ENCODE measurements at places on chromosomes 12 and 14.
A peak's percentile ranks its signal among the peaks of the same experiment; 100 is the strongest.

DNA sequence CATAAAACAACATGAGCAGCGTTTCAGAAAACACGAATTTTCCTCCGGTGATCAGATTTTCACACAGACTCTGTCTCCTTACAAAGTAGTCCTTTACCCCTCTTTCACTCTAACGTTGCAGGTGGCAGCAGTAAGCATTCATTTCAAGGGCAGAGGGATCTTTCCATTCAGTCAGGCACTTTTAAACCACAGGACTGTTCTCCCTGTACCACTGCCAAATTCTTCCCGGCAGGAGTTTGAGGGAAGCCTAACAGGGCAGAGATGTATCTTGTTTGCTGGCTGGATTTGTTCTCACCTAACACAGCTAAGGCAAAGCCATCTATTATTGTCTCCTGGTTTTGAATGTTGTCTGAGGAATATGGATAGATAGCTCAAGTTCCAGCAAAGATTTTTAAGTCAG lies 1187.3 kb upstream of the SEL1L start:
- no peak for DNase-seq

GRCh38 chr12:96879301-96879700 lies 27.8 kb upstream of the NEDD1 start:
- no peak for DNase-seq

DNA sequence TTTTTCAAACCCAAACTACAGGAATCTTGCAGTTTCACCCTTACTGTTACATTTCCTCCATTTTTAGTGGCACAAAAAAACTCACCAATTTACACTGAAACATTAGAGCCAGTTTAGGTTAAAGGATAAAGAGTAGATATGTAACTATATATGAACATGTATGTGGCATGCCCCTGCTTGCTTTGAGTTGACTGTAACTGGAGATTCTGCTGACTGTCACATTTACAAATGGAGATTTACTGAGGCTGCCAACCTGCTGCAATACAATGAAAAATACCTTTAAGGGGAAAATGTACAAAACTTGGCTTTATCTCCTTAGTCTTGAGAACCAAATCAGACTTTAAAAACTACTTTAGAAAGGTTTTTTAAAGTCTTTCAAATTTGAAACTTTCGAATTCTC lies 28.3 kb downstream of the STON2 start:
- no peak for DNase-seq

GRCh38 chr14:72638021-72638420 lies 255.9 kb downstream of the DPF3 start:
- DNase-seq: no peak

GRCh38 chr14:77638771-77639171 lies 22.3 kb upstream of the SPTLC2 start:
- DNase-seq: no peak

- peak; percentile 33 for DNase-seq
Measured at GRCh38 chr14:44961151-44961553, 595 bp downstream of the KLHL28 start.

- no peak for DNase-seq
Measured at GRCh38 chr12:68065687-68066086, 76.4 kb downstream of the IFNG-AS1 start.

- no peak for DNase-seq
Measured at GRCh38 chr14:74261288-74261687, 22.0 kb downstream of the VSX2 start.

DNA sequence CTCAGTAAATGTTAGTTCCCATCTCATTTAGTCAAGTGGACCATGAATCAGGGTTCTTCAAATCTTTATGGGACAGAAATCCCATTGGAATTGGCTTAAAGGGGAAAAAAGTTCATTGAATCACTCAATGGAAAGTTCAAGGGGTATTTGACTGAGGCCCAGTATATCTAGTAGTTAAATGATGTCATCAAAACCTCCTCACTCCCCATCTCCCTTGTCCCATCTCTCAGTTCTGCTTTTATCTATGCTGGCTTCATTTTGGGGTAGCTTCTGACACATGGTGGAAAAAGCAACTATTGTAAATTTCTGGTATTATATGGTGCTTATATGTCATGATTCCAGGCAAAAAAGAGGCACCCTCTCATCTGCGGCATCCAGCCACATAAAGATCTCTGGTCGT lies 51.9 kb downstream of the DAAM1 start:
- DNase-seq: no peak

GRCh38 chr14:73242357-73242901 lies 5.1 kb downstream of the PAPLN start:
- no peak for DNase-seq

GRCh38 chr14:105388110-105388951 lies 10.0 kb upstream of the TEX22 start:
- DNase-seq: no peak

GRCh38 chr14:75025082-75025481 lies 22.4 kb downstream of the EIF2B2 start:
- no peak for DNase-seq

- DNase-seq: no peak
Measured at GRCh38 chr12:122028165-122028904, 6.7 kb downstream of the BCL7A start.

- no peak for DNase-seq
Measured at GRCh38 chr12:89951050-89951693, 242.5 kb upstream of the ATP2B1 start.

DNA sequence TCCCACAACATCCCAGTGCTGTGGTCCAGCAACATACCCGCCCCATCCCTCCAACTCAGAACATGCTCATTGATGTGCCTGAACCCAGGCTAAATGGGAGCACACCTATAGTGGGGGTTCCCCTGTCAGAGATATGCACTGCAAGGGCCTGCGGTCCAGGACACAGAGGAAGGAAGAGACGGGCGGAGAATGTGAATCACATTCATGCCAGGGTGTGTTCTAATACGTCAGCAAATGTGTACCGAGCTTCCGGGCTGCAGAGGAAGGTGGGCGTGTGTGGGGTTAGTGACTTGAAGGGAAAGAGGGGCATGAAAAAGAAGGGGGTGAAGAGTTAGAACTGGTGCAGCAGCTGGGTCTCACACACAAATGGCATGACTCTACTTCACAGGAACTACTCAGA lies 83.7 kb downstream of the DPF3 start:
- no peak for DNase-seq

DNA sequence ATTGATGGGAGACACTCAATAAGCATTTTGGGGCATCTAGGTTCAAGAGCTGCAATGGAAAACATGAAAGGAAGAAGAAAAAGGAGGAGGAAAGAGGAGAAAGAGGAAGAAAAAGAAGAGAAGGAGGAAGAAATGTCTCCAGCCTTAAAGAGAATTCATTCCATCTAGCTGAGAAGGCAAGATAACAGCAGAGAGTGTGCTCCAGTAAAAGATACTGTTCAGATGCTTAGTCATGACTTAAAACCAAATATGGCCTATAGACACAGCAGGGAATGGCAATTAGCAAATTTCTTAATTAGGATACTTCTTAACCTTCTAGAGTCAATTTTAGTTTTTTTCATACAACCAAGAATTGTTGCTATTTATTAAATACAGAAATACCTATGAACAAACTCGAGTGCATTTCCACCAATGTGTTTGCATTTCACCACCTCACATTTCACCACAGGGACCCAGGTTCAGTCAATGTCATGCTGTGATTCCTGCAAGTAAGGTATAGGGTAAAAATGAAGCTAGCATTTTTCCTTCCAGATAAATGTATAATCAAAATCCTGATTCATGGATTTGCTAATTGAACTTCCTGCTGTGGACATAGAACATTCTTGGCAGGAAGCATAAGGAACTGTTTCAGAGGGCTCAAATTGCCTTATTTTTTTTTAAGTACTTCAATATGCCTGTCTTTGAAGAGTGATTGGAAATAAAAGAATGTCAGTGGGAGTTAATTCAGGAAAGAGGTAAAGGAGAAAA lies 177.8 kb downstream of the RPS29 start:
- no peak for DNase-seq

DNA sequence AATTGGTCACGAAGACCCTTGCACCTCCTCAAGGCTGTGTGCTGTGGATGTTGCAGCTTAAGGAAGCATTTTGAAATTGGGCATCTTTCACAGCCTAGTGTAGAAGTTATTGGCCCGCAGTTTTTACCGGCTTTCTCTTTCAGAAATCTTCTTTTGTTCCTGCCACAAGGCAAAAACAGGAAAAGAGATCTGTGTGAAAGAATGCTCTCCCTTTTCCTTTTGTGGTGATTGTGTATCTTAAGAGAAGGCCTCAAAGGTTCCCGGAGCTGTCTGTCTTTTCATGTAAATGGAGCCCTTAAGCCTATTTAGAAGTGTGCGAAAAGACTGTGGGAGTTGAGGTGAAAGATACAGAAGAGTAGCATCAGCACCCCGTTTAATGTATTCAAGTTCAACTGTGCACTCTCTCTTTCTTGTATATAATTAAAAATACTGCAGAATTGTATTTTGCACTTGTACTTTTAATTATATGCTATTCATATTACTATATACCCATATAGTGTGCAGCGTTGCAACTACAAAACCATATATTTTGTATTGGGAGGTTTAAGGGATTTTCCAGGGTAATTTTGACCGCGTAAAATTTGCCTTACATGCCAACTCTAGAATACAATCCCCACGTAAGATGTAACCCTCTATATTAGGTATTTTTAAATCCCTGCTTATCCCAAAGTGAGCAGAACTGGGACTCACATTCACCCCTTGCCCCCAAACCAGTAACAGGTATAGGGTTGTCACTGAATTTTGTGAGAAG lies 441.7 kb downstream of the RAD51B start:
- DNase-seq: no peak

GRCh38 chr12:110888256-110888991 lies 32.0 kb downstream of the MYL2 start:
- DNase-seq: no peak

DNA sequence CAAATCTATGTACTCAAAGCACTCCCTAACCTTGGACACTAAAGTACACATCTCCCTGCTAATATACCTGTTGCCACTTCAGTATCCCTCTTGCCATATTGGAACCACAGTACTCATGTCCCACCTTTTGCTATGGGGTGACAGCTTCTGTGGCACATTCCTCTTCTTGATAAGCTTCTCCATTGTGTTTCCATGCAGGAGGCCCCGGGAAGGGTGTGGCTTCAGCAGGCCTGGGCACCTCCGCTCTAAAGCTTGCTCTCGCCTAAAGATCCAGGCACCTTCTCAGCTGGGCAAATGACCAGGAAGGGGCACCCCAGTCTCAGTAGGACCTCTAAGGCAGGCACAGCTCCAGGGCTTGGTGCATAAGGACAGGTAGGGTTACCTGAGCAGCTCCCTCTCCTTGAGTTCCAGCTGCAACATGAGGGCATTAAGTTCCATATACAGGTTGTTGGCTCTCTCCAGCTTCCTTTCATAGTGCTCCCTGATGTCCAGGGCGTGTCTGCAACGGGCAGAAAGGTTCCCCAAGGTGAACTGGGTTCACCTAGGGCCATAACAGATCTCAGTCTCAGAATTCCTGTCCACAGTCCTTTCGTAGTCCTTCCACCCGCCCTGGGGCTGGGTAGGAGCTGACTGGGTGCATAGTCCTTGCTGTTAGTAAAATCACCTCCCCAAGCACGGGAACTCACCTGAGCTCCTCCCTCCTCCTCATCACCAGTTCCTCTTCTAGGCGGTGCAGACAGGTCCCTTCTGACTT lies 15.9 kb downstream of the MAP3K12 start:
- no peak for DNase-seq

DNA sequence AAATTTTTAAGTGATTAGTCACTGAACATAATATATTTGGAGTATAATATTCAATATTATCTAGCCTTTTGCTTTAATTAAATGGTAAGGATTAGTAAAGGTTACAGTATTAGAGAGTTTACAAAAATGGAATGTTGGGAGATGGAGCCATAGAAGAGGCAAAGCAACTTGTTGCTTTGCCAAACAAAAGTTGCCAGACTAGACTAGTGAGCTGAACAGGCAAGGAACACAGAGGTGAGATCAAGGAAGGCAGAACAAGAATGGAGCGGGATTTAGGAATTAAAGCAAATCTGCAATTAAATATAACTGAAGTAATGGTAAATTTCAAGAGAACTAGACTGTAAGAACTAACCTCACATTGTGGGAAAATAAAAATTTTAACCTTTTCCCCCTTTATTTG lies 5.1 kb downstream of the ARF6 start:
- no peak for DNase-seq

GRCh38 chr12:89671469-89671868 lies 37.2 kb downstream of the ATP2B1 start:
- DNase-seq: no peak

- DNase-seq: no peak
Measured at GRCh38 chr14:38930022-38930421, 173.0 kb downstream of the SEC23A start.

DNA sequence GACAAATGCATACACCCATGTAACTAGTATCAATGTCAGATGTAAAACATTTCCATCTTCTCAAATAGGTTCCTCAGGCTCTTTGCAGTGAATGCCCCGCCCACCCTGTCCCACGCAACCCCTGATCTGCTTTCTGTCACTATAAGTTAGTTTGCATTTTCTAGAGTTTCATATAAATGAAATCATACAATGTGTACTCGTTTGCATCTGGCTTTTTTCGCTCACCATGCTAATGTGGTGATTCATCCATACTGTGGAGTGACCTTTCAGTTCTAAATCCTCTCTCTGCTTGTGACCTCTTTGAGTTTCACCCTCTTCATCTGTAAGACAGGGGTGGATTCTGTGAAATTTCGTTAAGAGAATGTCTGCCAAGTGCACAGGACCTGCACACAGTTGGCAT lies 30.6 kb upstream of the MSI1 start:
- no peak for DNase-seq

DNA sequence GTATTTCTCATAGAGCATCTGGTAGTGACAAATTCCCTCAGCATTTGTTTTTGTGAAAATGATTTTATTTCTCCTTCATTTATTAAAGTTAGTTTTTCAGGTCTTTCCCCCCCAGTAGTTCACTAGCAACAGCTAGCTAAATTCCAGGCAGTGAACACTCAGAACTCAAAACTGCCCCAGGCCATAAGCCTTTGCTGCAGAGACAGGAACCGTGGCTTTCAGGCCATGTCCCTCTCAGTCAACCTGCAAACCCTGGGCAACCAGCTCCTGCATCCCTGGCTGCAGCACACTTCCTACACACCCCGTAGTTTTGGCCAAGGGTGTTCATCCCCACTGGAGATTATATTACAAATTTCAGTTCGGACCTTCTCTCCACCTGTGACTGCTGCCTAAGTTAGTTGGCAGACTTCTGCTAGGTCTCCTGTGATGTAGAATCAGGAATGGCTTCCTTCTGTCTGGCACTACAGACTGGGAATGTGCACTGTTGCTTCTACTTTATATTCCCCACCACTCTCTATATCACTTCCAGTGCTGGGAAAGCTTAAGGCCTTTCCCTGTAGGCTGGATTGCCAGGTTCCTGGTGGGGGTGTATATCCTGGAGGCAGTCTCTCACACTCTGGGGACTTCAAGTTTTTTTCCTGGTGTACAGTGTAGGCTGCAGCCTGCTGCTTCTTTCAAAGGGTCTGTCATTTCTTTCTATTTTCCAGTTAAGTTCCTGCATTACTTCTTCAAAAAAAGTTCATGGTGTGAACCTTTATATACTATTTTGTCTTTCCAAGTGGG lies 924.4 kb upstream of the LRFN5 start:
- DNase-seq: no peak

- no peak for DNase-seq
Measured at GRCh38 chr12:117342247-117342646, 19.2 kb downstream of the NOS1 start.

- DNase-seq: no peak
Measured at GRCh38 chr12:128928361-128928760, 75.1 kb downstream of the GLT1D1 start.
